Fibroblast of skin of right biceps (primary cell): ENCODE measurements at places on chromosomes 5 and 9.

GRCh38 chr5:16852251-16853005 lies 83.7 kb downstream of the MYO10 start:
- peak; percentile 26 for DNase-seq

DNA sequence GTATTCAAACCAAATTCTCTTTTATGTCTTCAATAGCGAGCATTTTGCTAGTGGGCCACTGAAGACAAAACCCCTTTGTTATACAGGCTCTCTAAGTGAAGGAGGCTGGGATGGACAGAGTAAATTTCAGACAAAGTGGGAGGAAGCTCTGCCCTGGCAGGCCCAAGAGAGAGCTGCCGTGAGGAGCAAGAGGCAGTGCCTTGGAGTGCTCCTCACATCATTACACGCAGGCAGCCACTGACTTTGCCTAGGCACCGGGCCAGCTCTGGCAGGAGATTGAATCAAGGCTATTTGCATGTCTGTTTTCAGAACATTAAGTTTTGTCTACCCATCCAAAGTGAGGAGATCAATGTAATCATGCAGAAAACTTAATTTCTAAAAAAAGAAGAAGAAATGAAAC lies 167.7 kb downstream of the CCDC192 start:
- no peak for DNase-seq

GRCh38 chr5:128532127-128532526 lies 5.9 kb downstream of the FBN2 start:
- no peak for DNase-seq

DNA sequence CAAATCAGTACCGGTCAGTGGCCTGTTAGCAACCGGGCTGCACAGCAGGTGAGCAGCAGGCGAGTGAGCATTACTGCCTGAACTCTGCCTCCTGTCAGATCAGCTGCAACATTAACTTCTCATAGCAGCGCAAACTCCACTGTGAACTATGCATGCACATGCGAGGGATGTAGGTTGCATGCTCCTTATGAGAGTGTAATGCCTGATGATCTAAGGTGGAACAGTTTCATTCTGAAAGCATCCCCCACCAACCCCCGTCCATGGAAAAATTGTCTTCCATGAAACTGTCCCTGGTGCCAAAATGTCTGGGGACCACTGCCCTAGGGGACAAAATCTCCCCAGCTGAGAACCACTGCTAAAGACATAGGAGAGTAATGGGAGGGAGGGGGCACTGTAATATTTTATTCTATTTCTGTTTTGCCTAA lies 51.1 kb downstream of the P4HA2 start:
- DNase-seq: no peak

DNA sequence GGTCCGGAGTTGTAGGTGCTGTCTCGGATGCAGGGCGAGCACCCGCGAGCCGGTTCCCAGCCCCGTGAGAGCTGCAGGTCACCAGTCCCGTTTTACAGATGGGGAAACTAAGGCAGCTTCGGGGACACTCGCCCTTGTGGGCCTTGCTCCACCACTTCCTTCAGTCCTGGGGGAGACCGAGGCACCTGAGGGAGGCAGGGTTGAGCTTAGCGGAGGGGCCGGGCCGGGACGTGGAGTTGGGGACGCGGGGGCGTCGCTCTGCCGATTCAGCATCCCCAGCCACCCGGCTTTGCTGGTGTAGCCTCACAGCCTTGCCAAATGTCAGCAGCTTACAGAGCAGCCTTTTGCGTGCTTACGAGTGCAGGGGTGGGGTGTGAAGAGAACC lies 530 bp downstream of the BBLN start:
- no peak for DNase-seq

- peak; percentile 82 for DNase-seq
Observed at GRCh38 chr9:81595887-81596543, 93.3 kb downstream of the TLE1 start.

GRCh38 chr9:10999646-11000045 lies 386.8 kb upstream of the PTPRD start:
- DNase-seq: no peak

- DNase-seq: no peak
Observed at GRCh38 chr5:157521704-157522029, 53.9 kb downstream of the ADAM19 start.

- DNase-seq: no peak
Observed at GRCh38 chr5:160692271-160692670, 159.7 kb downstream of the ATP10B start.

DNA sequence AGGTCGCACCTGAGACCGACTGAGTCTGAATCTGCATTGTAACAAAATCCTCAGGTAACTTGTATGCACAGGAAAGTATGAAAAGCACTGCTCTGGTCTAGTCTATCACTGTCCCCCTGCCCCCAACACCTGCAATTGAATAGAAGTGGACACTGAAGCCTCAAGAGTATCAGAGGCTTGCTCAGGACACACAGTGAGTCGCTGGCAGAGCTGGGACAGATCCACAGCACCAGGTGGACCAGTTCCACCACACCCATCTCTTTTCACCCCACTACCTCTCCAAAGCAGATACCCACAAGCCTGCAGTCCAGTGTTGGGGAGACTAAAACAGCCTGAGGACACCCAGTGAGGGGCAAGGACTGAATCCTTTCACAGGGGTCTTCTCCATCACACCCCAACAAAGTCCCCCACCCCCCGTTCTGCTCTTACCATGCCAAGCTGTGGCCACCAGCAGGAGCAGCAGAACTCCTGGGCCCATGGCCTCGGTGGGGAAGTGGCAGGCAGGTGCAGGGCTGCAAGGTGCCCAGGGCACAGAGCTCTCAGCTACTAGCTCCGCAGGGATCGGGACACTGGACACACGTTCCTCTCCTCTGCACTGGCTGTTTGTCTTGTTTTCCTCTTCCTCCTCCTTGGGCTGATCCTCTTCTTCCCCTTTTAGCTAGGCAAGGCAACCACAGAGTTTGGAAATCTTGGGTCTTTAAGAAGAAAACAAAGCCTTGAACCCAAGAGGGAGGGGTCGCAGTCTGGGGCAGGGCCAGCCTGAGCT lies at the start of gene CSF1R:
TSS of gene CSF1R (minus strand) at position 605 of the 766 bp plus-strand sequence. CDS start at position 478, 127 bp downstream.
- no peak for DNase-seq

- DNase-seq: no peak
Observed at GRCh38 chr9:121645853-121646807, 5.3 kb upstream of the DAB2IP start.

GRCh38 chr5:55226027-55226933 lies 835 bp downstream of the MCIDAS start:
- DNase-seq: peak; percentile 57
